ENCODE measurements at places on chromosomes 5 and 9. TPM values are rescaled to one million over a fixed set of nuclear protein-coding genes. Genes with fewer than 3 reads are reported as not detected.

HSD17B3 gene
- not detected for total RNA-seq

NTRK2 gene
- total RNA-seq: 2.9 TPM

DAPK1 gene
- total RNA-seq: 2.0 TPM

SOWAHA gene
- total RNA-seq: 0.47 TPM

PCDHGB2 gene
- 0.93 TPM for total RNA-seq

PCDHB11 gene
- total RNA-seq: not detected

PRRX2 gene
- 6.2 TPM for total RNA-seq

TAF11L10 gene
- not detected for total RNA-seq

PCDHA12 gene
- not detected for total RNA-seq

AKNA gene
- total RNA-seq: 182 TPM

- DNase-seq: no peak
Observed at GRCh38 chr5:3741374-3741770, 145.7 kb downstream of the IRX1 start.

- no peak for DNase-seq
Observed at GRCh38 chr9:118721276-118721675, 648.0 kb downstream of the BRINP1 start.

DNA sequence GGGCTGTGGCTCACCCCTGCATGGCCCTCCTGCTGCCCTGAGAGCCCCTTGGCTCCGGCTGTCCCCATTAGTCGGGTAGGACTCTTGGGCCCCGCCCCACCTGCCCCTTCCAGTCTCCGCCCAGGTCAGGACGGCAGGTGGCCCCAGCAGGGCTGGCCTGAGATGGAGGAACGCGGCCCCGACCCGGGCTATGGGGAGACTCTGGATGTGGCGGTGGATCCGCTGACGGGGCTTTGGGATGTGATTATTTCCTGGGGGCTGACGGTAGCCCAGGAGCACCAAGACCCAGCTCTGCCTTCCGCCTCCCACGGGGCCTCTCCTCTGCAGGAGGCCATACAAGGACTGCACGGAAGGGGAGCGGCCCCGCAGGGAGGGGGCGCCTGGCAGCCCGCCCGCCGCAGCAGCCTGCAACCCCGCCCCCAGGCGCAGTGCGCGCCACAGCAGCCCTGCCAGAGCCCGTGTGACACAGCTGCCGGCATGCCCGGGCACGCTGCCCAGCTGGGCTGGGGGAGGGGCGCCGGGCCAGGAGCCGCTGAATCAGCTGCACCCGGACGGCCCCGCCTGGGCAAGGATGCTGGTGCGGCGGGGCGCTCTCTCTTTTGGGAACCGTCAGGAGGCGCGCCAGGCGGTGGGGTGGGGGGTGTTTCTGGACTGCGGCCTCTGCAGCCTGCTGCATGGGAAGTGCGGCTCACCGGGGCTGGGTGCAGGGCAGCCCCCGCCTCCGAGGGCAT, 9.2 kb downstream of the TMEM250 start:
- peak; percentile 90 for DNase-seq

- DNase-seq: no peak
Observed at GRCh38 chr9:134551644-134552348, 89.8 kb upstream of the COL5A1 start.

DNA sequence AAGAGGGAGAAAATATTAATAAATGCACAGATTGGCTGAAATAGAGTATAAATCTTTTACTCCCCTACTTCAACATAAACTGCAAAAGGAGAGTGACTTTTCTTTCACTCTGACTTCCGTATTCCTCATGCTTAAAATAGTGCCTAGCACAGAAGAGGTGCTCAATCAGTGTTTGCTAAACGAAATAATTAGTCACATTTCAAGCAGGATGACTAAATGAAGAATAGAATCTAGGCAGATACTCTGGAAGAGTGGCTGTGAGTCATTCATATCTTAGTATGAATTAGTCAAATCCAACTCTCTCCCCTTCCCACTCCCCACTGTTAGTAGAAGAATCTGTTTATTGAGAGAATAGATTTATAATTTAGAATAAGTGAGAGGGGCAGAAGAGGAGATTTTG, 4.8 kb downstream of the CD274 start:
- DNase-seq: no peak

GRCh38 chr5:1780614-1780930, 19.1 kb downstream of the MRPL36 start:
- no peak for DNase-seq

- DNase-seq: no peak
Observed at GRCh38 chr5:137328991-137329390, 170.1 kb downstream of the SPOCK1 start.

DNA sequence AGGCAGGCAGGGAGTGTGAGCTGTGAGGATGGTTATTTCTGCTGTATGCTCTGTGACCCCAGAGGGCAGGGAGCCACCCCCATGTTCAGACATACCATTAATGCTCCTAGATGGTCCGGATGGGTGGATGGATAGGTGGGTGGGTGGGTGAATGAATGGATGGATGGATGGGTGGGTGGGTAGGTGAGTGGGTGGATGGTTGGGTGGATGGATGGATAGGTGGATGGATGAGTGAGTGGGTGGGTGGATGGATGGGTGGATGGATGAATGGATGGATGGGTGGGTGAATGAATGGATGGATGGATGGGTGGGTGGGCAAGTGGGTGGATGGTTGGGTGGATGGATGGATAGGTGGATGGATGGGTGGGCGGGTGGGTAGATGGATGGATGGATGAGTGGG, 63.4 kb upstream of the BARHL1 start:
- DNase-seq: no peak

DNA sequence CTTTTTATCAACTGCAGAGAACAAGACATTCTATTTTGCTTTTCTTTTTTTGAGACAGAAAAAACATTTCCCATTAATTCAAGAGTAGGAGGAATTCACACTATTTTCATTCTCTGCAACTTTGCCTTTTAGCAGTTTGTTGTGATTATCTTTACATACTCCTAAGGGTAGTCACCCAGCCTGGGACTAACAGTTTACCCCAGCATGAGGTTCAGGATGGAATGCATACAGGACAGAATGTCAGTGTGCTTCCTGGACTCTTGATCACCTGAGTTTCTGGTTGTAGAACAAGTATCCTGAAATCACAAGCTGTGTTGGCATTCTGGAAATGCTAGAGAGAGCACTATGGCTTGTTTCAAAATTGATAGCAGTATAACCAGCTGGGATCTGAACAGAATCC, 368.1 kb downstream of the KIF4B start:
- DNase-seq: no peak

Measured in activated T-helper 1 cell treated with anti-CD3 and anti-CD28 coated beads, Interleukin-12 subunit alpha, Interleukin-12 subunit beta, Interleukin-2, Interleukin-4 antibody, amounts not matched to agents 30 ng/mL and 10 ng/mL and 1 ng/mL, durations not matched to agents 14 hours and 24 hours and 36 hours (primary cell).